ENCODE measurements at places on chromosomes 7 and 10. TPM values are rescaled to one million over a fixed set of nuclear protein-coding genes. Genes with fewer than 3 reads are reported as not detected.
A peak's percentile ranks its signal among the peaks of the same experiment; 100 is the strongest.

The SRGN gene
- total RNA-seq = 65.8 TPM

DNA sequence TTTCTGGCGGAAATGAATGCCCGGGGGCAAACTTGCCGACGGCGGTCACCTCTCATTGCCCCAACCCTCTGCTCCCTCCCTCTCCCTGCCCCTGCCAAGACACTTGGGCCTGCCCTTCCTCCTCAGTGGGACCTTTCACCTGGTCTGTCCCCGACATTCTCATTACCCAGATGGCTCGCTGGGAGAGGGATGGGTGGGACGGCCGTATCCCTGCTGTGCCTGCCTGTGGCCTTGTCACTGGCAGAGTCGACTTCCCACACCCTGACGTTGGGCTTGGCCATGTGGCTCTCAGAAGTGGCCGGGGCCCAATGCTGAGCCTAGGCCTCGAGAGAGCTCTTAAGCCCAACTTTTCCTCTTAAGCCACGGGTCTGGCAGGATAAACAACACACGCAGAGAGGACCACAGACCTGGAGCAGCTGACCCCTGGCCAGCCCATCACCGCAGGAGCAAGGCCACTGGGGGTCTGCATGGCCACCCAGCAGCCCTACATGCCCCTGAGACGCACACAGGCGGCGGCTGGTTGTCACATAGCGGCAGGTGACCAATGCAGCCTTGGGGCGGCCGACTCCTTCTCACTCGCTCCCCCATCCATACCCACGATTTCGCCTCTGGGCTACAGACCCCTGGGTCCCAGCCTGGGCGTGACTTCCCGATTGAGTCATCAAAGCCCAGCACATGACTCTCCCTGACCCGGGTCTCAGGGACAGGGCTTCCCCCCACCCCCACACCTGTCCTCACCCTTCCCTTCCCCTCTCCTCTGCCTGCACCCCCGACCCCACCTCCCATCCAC lies 40.1 kb downstream of the SLC29A4 start:
- DNase-seq = no peak

DNA sequence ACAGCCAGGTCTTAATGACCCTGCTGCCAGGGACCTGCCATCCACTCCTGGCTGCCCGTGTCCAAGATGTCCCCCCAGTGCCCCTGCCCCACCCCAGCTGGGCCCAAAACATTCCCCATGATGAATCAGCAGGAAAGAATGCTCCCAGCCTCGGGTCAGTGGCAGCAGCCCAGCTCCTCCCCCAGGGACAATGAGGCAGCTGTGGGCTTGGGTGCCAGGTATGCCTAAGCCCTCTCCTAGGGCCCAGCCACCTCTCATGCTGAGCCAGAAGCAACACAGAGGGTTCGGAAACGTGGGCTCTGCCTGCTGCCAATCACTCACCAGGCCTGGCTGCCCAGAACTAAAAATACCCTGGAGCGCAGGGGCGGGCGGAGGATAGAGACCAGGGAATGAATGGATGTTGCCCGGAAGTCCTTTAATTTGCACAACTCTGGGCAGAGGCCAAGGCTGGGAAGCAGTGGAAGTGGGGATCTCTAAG lies 1.5 kb upstream of the LOXL4 start:
- DNase-seq = peak; percentile 94

GRCh38 chr10:102616066-102616770 lies 28.1 kb upstream of the TRIM8 start:
- peak; percentile 47 for DNase-seq

DNA sequence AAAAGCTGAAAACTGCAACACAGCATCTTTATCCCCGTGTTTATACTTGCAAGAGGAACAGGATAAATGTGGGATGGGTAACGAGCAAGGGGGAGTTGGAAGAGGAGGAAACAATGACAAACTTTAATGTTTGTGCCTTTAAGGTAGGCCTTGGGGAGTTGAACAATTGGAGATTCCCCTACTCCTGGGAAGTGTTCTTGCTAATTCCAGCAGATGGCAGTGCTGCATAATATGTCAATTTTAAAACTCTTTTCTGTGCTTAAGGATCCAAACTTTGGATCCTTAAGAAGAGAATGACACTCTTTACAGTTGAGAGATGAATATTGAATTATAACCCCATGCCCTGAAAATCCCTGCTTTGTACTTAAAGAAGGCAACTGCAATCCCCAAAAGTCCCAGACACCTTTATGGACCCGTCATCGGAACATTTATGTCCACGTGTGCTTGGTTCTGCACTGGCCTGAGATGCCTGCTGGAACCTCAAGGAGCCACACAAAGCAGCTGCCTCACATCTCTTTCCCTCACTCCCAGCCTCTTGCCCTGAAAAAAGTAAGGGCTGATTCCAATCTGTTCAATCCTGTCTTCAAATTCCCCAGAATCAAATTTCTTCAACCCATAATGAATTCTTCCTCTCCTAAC lies 12.0 kb downstream of the IFIT5 start:
- DNase-seq = peak; percentile 84

GRCh38 chr7:151575410-151575809 lies 55.7 kb upstream of the RHEB start:
- no peak for DNase-seq

The ZNF488 gene
- total RNA-seq = 0.18 TPM

The GIMAP7 gene
- not detected for total RNA-seq

GRCh38 chr10:7334642-7334964 lies 76.2 kb downstream of the SFMBT2 start:
- DNase-seq = no peak

- DNase-seq = no peak
These were observed 19.9 kb downstream of the UPF2 start for GRCh38 chr10:12022580-12023257.

The HSPB1 gene
- total RNA-seq = 91.8 TPM

The CDK1 gene
- total RNA-seq = 82.9 TPM

All from fibroblast of the aortic adventitia (primary cell).